Endothelial cell of umbilical vein (primary cell): ENCODE measurements at places on chromosomes 4 and X.

GRCh38 chrX:13051529-13052172, 7.2 kb upstream of the FAM9C start:
- peak overlapping the region; percentile 43 for H3K27ac ChIP-seq
- DNase-seq = peak; percentile 87
- no peaks in the 10 kb centered on the region for H3K27me3 ChIP-seq
- no peak overlapping the region for H3K4me3 ChIP-seq

DNA sequence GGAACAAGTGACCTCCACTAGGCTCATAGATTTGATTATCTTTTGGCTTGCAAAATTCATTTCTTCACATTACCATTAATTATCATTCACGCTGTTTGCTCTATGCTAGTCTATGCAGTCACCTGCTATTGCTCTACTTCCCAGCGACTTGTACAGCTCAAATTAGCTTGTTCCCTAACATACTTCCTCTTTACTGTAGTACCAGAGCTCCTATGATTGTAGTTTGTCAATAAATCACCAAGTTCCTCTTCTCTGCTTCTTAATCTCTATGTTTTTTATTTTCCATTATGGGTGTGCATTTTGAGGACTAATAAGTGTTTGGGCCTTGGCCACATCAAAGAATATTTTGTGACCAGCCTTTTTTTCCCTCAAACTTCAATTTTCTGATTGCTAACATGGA, 6.2 kb upstream of the GSPT2 start:
- H3K4me1 ChIP-seq = no peaks in the 10 kb centered on the region
- H3K36me3 ChIP-seq = no peaks in the 10 kb centered on the region
- no peak for DNase-seq
- H3K27me3 ChIP-seq = peaks cover 1% of the 10 kb centered on the region

GRCh38 chr4:152112887-152113286, 352.1 kb upstream of the GATB start:
- H3K4me1 ChIP-seq = peaks cover 16% of the 10 kb centered on the region
- no peaks in the 10 kb centered on the region for H3K27me3 ChIP-seq
- DNase-seq = no peak

DNA sequence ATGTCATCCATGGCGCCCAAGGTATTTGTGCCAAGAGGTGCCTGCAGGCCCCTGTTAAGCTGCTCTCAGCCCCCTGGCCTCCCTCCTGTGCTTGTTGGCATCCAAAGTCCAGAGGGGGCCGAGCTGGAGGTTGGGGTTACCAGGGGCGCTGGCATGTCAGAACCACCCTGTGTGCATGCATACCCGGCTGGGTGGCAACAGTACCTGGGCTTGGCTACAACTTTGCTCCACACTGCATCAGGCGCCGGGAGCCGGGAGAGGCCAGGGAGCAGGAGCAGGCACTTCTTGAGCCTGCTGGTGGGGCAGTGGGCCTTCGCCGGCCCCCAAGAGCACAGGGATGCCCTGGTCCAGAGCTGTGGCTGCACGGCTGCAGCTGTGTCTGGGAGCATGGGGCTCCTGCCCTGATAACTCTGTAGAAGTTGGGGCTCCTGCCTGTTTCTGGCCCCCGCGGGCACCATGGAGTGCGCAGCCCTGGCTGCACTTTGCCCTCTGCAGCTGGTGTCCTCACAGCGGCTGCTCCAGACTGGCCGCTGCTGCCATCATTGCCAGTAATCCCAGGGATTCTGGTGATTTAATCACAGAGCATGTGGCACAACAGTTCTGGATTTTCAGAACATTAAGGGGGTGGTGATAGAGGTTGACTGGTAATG, 130.3 kb downstream of the ARHGAP10 start:
- H3K4me1 ChIP-seq = peaks cover 9% of the 10 kb centered on the region
- H3K27me3 ChIP-seq = no peaks in the 10 kb centered on the region
- H3K27ac ChIP-seq = no peak overlapping the region
- peaks cover 1% of the 10 kb centered on the region for H3K36me3 ChIP-seq

- no peaks in the 10 kb centered on the region for H3K36me3 ChIP-seq
- H3K4me3 ChIP-seq = no peak overlapping the region
- H3K27me3 ChIP-seq = no peaks in the 10 kb centered on the region
- no peaks in the 10 kb centered on the region for H3K4me1 ChIP-seq
Measured at GRCh38 chrX:41095908-41096307, 10.7 kb downstream of the USP9X start.

DNA sequence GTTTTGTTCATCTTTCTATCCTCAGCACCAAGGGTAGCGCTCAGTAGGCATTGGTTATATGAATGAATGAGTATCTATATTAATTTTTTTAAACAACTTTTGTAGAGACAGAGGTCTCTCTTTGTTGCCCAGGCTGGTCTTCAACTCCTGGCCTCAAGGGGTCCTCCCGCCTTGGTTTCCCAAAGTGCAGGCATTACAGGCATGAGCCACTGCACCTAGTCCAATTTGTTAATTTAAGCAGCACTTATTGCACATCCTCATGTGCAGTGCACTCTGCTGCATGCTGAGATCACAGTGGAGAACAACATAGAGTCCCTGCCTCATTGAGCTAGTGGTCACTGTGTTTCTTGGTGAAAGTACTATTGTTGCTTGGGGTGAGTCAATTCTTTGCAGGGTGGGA, 94.4 kb downstream of the NHSL2 start:
- H3K4me3 ChIP-seq = no peak overlapping the region
- H3K27me3 ChIP-seq = no peaks in the 10 kb centered on the region
- peaks cover 8% of the 10 kb centered on the region for H3K4me1 ChIP-seq

DNA sequence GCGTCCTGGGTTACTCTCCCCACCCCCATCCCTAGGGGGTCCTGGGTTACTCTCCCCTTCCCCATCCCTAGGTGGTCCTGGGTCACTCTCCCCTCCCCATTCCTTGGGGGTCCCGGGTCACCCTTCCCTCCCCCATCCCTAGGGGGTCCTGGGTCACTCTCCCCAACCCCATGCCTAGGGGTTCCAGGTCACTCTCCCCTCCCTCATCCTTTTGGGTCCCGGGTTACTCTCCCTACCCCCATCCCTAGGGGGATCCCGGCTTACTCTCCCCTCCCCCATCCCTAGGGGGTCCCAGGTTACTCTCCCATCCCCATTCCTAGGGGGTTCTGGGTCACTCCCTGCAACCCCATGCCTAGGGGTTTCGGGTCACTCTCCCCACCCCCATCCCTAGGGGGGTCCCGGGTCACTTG, 1.5 kb downstream of the ASMTL start:
- H3K4me1 ChIP-seq = peaks cover 2% of the 10 kb centered on the region
- H3K36me3 ChIP-seq = no peaks in the 10 kb centered on the region
- H3K27ac ChIP-seq = no peak overlapping the region

DNA sequence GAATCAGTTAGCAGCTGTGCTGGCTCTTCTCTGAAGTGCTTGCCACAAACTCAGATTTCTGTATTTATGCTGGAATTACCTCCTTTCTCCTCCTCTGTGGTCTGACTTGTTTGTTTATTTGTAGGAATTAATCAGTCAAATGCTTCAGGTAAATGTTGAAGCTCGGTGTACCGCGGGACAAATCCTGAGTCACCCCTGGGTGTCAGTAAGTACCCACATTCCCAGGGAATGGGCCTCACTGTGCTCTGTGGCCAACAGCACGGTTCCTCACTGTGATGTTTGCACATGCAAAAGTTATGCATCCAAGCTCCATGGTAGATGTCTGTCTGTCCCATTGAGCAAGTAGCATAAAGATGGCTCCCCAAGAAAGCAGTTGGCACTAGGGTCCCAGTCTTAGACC, 169.9 kb downstream of the DCLK2 start:
- no peak overlapping the region for H3K4me3 ChIP-seq
- H3K27ac ChIP-seq = no peak overlapping the region
- no peaks in the 10 kb centered on the region for H3K4me1 ChIP-seq
- H3K36me3 ChIP-seq = no peaks in the 10 kb centered on the region
- no peaks in the 10 kb centered on the region for H3K27me3 ChIP-seq

GRCh38 chr4:108035691-108036090, 46.0 kb downstream of the HADH start:
- H3K27me3 ChIP-seq = no peaks in the 10 kb centered on the region
- H3K4me1 ChIP-seq = no peaks in the 10 kb centered on the region
- no peak for DNase-seq
- H3K36me3 ChIP-seq = no peaks in the 10 kb centered on the region
- H3K27ac ChIP-seq = no peak overlapping the region
- H3K4me3 ChIP-seq = no peak overlapping the region

DNA sequence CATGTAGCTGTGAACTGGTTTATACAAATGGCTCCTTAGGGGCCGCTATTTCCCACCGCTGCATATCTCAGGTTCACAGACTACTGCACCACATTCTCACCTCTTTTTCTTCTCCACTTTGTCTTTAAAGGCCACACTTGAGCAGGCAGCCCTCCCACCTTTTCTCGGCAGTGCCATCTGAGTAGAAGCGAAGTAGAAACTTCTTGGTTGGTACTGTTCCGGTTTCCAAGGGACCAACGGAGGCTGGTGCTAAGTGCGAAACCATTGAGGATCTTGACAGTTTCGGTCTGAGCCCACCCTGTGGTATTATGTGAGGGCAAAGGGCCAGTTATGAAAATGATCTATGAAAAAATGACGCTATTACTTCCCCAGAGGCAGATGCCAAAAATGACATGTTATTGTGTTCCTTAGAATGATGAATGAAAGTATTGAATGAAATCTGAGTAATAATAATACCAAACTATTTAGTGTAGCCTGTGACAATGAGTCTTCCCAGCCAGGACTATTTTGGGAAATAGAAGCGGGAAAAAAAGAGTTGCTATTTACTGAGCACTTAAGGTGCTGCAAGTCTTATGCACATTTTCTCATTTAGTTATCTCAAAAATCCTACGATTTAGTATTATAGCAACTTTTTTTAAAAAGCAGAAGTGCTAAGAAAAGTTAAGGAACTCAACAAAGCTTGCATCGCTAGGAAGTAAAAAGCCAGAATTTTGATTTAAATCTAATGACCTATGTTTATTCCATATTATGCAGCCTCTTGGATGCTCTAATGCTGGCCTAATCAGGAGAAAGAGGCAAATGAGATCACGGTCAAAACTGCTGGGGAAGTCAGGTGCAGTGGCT, 29.6 kb upstream of the CHRNA9 start:
- peaks cover 2% of the 10 kb centered on the region for H3K27me3 ChIP-seq
- DNase-seq = no peak
- no peaks in the 10 kb centered on the region for H3K36me3 ChIP-seq
- H3K4me1 ChIP-seq = peaks cover 2% of the 10 kb centered on the region
- no peak overlapping the region for H3K4me3 ChIP-seq

DNA sequence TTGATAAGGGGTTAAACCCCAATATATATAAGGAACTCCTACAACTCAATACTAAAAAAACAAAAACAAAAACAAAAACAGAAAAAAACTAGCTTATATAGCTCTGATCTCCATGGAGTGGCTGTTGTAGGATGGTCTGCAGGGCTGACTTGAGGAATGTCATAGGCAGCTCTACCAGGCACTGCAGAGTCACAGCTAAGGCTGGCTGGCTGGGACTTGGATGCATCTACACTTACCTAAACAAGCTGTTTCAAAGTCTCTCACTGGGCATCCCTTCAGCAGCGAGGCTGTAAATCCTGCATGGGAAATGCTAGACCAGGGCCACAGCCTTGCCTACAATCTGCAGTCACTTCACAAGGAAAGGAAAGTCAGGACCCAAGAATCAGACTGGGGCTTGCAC, 61.3 kb downstream of the HOPX start:
- DNase-seq = no peak
- H3K4me3 ChIP-seq = no peak overlapping the region
- no peaks in the 10 kb centered on the region for H3K4me1 ChIP-seq
- H3K27ac ChIP-seq = no peak overlapping the region
- no peaks in the 10 kb centered on the region for H3K27me3 ChIP-seq

- H3K4me1 ChIP-seq = no peaks in the 10 kb centered on the region
- H3K36me3 ChIP-seq = no peaks in the 10 kb centered on the region
- peak; percentile 45 for DNase-seq
- H3K27ac ChIP-seq = no peak overlapping the region
- H3K4me3 ChIP-seq = no peak overlapping the region
Measured at GRCh38 chrX:11137543-11138139, 26.5 kb downstream of the HCCS start.

- DNase-seq = no peak
- H3K36me3 ChIP-seq = no peaks in the 10 kb centered on the region
- no peak overlapping the region for H3K4me3 ChIP-seq
- H3K27ac ChIP-seq = no peak overlapping the region
- no peaks in the 10 kb centered on the region for H3K27me3 ChIP-seq
Measured at GRCh38 chr4:152103181-152103901, 342.5 kb upstream of the GATB start.

DNA sequence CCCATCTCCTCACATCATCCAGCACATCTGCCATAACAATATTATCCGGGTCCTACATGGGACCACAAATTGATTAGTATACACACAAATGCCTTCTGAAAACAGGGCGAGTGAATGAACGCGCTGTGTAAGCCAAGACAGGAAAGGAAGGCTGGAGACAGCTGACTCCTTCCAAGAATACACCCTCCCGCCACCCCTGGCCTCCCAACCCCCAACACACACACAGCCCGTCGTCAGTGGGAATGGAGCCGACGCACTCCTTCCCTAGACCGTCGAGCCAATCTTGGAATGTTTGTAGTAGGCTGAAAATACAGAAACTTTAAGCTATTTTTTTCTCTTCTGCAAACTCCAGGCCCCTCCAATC, 319 bp upstream of the MAGEH1 start:
- no peak overlapping the region for H3K27ac ChIP-seq
- H3K4me1 ChIP-seq = peaks cover 5% of the 10 kb centered on the region
- no peaks in the 10 kb centered on the region for H3K36me3 ChIP-seq
- H3K4me3 ChIP-seq = peak overlapping the region; percentile 70
- DNase-seq = no peak
- no peaks in the 10 kb centered on the region for H3K27me3 ChIP-seq

- no peak overlapping the region for H3K4me3 ChIP-seq
- no peaks in the 10 kb centered on the region for H3K4me1 ChIP-seq
- H3K27me3 ChIP-seq = peaks cover 9% of the 10 kb centered on the region
- no peak overlapping the region for H3K27ac ChIP-seq
Measured at GRCh38 chrX:131067846-131068745, 9.9 kb downstream of the ARHGAP36 start.

DNA sequence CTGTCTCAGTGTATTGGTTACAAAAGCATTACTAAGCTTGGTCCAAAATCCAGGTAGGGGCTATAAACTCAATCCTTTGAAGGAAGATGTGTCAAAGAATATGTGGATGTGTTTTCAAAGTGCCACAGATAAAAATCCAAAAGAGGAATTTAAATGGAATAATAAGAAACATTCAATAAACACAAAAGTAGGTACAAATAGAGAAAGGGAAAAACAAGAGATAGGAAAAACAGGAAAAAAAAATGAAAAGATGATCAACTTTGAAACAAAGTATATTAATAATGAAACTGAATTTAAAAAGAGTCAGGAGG, 64.0 kb downstream of the PPP4R3C start:
- no peak overlapping the region for H3K27ac ChIP-seq
- no peaks in the 10 kb centered on the region for H3K36me3 ChIP-seq
- DNase-seq = no peak
- no peaks in the 10 kb centered on the region for H3K4me1 ChIP-seq
